T-helper 2 cell treated with Interferon-gamma antibody and Interleukin-4, amounts not matched to agents 5 μg/mL and 100 μg/mL, for 36 hours (primary cell): ENCODE measurements at places on chromosomes 6 and 20.

GRCh38 chr6:44046516-44047178 lies 80.6 kb downstream of the MRPL14 start:
- DNase-seq = no peak

GRCh38 chr20:12575352-12576095 lies 433.2 kb upstream of the SPTLC3 start:
- no peak for DNase-seq

DNA sequence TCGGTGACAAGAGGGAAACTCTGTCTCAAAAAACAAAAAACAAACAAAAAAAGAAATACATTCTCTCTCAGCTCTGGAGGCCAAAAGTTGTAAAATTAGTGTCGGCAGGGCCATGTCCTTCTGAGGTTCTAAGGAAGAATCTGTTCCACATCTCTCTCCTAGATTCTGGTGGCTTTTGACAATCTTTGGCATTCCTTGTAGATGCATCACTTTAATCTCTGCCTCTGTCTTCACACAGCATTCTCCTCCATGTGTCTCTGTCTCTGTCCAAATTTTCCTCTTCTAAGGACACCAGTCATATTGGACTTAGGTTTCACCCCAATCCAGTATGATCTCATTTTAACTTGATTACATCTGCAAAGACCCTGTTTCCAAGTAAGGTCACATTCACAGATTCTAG lies 9.1 kb downstream of the PPP2R5D start:
- no peak for DNase-seq

DNA sequence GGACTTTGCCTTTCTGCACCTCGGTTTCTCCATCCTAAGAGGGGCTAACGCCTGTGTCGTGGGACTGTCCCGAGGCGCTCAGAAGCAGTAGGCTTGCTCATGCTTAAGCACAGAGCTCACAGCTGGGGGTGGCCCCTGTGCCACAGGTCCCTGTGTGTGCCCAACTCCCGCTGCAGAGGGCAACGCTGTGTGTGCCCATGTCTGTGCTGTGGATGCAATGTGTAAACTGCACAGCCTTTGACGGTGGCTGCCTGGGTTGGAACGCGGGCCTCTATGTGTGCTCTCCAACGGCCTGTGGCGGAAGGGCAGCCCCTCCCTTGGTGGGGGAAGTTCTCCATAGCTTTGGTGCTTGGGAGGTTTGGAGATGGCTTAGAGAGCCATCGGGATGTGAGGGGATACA lies 10.7 kb upstream of the GATA5 start:
- DNase-seq = no peak

GRCh38 chr20:41300886-41301285 lies 16.6 kb downstream of the ZHX3 start:
- no peak for DNase-seq

- DNase-seq = no peak
These were observed 455.2 kb downstream of the PLCB1 start for GRCh38 chr20:8587251-8587650.

GRCh38 chr6:17099401-17100059 lies 2.3 kb upstream of the STMND1 start:
- no peak for DNase-seq

DNA sequence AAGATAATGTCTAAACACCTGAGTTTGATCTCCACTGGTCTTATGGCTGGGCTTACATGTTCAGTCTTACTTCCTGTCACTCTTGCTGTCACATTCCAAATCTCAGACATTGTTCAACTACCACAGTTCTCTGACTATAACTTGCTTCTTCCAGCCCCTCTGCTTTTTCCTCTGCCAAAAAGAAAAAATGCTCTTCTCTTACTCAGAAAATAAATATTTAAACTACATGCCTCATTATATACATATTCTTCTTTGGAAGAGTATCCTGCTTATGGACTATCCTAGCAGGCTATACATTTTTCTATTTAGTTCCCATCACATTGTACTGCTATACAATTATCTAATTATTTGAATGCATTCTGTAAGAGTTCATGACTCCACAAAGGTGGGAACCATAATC lies 175.4 kb downstream of the TBC1D32 start:
- no peak for DNase-seq

GRCh38 chr6:53410508-53411258 lies 61.9 kb upstream of the ELOVL5 start:
- DNase-seq = peak; percentile 32

DNA sequence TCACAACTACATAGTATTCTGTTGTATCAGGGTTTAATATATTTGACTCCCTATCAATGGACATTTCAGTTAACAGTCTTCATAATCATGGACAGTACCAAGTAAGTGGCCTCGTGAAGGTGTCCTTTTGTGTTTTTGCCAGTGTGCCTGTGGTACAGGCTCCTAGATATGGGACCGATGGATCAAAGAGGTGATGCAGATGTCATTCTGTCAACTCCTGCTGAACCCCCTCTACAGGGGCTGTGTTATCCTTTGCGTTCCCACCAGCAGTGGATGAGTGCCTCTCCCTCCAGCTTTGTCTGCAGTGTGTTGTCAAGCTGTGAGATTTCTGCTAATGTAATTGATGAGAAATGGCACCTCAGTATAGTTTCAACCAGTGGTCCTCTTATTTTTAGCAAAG lies 210.7 kb downstream of the QKI start:
- no peak for DNase-seq

DNA sequence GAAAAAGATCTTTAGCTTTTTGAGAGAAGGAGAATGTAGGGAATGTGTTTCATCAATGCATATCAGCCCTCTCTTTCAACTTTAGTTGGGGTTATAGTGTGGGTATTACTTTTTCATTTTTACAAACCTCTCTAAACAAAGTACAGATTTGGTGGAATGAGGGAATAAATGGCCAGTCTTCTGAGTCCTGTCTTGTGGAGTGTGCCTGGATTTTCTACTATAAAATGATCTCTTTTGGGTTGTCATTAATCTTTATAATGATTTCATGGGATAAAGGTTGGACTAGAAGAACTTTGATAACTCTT lies 209.3 kb downstream of the RNF144B start:
- DNase-seq = no peak

- DNase-seq = no peak
These were observed 1.7 kb downstream of the TRERF1 start for GRCh38 chr6:42449917-42450476.

- no peak for DNase-seq
These were observed 181.9 kb upstream of the CCN2 start for GRCh38 chr6:132132924-132133639.

GRCh38 chr20:8454137-8454712 lies 322.2 kb downstream of the PLCB1 start:
- peak; percentile 59 for DNase-seq

DNA sequence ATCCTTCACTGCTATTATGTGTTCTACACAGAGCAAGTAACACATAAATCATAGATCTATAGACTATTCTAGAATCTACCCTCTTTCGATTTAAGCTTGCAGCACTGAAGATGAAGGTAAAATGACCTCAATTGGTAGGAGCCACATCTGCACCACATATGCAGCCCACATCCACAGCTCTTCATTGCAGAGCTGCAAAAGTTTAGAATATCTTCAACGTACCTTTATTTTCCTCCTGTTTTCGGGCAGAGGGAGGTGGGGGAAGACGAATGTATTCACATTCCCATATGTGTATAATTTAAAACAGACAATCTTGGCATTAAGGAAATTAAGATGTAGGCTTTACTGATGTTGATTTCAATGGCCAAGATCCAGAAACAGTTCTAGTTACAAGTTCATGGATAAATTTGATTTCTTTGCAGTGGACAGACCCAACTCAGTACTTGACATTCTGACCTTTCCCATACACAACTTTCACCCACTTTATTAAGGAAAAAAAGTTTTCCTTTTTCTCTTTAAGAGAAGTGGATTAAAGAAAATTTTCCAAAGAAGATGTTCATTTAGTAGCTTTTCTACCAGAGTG lies 14.0 kb downstream of the EPB41L2 start:
- DNase-seq = no peak

DNA sequence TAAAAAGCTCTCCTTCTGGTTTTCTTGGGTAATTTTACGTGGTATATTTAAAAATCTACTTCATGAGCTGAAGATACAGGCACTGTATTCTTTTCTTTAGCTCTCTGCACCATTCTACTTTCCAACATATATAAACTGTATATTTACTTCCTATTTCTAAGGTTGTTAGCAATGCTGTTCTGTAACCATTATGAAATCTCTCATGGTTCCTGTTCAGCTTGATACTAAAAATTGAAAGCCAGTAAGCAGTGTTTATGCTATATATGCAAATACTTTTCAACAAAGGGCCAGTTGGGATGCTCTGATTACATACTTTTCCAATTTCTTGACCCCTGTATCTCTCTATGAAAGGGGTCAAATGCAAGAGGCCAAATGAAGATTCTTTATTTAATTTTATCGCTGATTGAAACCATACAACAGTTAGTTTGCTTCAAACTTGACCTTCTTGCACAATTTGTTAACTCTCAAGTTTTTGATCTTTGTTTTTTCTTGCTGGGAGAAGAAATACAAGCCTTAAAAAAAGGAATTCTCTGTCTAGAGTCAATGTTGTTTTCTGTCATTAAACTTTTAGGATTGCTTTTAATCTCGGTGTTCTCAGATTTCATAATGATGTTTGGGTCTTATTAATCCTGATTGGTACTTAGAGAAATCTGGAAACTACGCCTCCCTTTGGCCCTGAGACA lies 223.2 kb downstream of the PRL start:
- no peak for DNase-seq

- DNase-seq = no peak
These were observed 93.4 kb upstream of the SLC2A12 start for GRCh38 chr6:134145786-134146185.
